ENCODE measurements at places on chromosomes 7 and 10.

DNA sequence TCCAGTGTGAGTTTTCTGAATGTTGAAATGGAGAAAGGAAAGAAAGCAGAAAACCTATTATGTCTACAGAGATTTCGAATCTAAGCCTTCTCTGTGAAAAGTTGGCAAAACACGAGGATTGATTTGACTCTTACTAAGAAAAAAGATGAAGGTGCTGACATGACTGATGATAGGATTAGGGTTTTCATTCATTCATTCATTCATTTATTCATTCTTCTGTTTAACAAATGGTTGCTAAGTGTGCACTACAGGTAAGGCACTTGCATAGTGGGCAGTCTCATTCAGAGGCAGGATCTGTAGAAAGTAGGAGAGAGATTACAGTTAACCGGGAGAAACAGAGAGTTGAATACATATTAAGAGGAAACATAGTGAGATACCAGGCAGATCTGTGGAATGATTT, 137.1 kb downstream of the ZNF365 start:
- DNase-seq: no peak

DNA sequence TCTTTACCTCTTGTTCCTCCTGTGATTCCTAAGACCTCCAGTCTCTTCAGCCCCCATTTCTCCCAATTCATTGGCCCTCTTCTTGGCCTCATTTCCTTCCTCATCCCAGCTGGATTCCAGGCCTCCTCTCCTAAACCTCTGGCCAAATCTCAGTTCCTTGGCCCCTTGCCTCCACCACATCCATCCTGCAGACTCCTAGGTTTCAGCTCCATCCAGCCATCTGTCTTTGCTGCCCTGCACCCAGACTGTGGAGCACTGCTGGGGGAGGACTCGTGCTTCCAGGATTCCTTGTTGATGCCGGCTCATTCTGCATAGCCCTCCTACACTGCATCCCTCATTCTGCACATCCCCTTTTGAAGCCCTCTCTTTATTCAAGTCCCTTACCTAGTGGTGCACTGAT, 6.7 kb downstream of the PLAC9 start:
- no peak for DNase-seq

GRCh38 chr7:106281585-106282318, 3.0 kb downstream of the NAMPT start:
- no peak for DNase-seq

DNA sequence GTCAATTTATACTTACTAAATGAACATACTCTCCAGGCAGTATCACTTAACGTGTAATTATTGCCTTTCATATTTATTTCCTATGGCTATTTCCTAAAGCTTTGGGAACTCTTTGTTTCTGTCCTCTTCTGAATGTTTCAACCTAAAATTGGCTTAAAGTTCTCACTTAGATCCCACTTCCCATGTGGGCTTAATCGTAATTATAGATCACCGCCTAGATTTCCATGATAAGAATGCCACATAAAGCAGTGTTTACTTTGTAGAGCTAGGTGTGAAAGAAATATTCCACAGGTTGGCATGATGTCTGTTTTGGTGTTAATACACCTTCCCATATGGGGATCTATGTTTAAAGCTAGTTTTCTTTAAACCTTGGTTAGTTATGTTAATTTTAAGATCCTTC, 1.5 kb downstream of the HDAC9 start:
- DNase-seq: no peak

GRCh38 chr7:37430640-37431039, 18.0 kb downstream of the ELMO1 start:
- DNase-seq: no peak

GRCh38 chr7:90900628-90901356, 304.7 kb downstream of the CDK14 start:
- DNase-seq: no peak

DNA sequence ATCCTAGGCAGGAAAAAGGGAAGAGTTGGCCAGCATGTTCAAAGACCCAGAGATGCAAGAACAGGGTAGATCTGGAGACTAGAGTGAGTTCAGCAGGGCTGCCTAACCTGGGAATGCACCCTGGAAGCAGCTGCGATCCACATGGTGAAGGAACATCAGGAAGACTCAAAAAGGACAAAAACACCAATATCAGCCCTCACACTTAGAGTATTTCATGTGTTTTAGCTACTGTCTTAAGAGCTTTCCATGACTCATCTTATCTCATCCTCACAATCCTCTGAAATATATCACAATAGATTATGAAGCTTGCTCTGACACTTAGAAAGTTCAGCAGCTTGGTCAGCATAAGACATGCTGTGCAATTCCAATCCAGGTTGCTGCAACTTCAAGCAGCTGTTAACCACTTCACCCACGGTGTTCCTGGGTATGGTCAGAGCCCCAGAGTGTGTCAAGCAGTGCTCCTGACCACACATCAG, 380.9 kb downstream of the PARD3 start:
- no peak for DNase-seq

- no peak for DNase-seq
Measured at GRCh38 chr10:46547541-46548497, 8.6 kb downstream of the GPRIN2 start.

GRCh38 chr10:101038484-101038883, 7.5 kb downstream of the SFXN3 start:
- no peak for DNase-seq

GRCh38 chr10:124078714-124079113, 14.7 kb downstream of the CHST15 start:
- DNase-seq: no peak

GRCh38 chr7:120725376-120726039, 132.4 kb downstream of the TSPAN12 start:
- DNase-seq: no peak

DNA sequence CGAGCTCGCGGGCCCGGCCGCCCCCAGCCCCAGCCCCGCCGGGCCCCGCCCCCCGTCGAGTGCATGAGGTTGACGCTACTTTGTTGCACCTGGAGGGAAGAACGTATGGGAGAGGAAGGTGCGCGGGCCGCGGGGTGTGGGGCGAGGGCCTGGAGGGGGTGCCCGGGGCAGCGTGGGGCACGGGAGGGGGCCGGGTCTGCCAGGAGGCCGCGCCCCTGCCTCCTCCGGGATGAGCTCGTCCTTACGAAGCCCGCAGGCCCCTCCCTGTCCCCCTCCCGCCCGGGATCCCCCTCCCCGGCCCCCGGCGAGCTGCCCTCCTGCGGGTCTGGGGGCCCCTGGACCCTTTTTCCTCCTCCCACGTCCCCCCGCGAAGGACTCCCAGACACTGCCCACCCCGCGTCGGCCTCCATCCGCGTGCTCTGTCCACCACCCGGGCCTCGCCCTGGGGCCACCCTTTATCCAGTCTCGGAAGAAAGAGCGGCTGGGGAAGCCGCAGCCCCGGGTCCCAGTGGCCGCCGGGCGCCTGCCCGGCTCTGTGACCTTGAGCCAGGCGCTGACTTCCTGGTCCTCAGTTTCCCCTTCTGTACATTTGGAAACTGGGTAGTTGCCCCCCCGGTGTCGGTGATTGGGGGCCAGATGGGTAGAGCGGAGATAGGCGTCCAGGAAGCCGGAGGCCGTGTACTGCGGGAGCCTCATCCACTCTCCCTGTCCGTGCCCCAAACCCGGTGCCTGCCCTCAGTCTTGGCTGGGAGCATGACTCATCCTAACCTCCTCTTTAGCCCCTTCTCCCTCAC, 521 bp downstream of the LIMK1 start:
- DNase-seq: peak; percentile 45

DNA sequence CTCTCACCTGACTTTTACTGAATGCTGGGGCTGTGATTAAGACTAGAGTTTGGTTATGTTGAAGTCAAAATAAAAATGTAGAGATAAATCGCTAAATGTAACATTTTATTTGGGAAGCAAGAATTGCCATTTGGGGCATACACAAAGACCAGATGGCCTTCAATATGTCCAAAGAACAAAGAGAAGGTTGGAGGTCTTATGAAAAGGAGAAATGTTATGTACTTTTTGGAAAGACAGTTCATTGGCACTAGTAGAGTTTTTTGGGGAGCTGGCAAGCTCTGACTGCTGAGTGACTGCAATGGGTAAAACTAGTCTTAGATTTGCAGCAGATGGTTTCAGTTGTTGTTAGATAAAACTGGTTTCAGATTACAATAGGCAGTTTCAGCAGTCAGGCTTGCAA, 35.6 kb upstream of the GALNT17 start:
- DNase-seq: no peak

GRCh38 chr10:71769279-71769823, 4.0 kb downstream of the VSIR start:
- DNase-seq: no peak

- no peak for DNase-seq
Measured at GRCh38 chr7:50621973-50622490, 56.8 kb upstream of the DDC start.

DNA sequence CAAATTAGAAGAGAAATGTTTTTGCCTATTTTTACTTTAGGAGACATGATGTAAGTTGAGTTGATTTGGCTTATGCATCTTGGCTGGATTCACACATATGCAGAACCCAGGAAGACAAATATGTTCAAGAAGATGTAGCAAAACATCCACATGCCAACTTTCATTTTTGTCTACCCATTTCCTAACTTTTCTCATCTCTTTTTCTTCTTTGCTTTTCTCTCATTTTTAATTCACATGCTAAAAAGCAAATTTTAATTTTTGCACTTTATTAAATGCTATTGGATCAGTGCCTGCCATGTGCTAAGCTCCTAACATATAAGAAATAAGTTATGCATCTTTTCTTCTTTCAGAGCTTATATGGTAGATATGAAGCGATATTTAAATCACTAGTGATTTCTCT, 143.7 kb upstream of the GRM3 start:
- DNase-seq: no peak

DNA sequence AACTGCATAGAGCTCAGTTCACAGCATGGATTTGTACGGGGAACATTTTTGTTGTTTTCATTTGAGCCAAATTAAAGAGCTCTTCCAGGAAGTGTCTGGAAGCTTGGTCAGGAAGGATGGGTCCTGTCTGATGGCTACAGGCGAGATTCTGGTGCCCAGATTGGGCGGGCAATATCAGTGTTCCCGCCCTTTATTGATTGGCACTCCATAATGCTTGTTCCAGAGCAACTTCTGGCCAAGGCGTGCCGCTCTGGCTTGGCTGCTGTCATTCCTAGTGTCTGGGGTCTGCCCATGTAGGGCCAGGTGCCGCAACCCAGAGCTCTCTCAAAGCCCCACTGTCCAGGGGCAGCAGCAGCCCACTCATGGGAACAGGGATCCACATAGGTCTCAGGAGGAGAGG, 45.9 kb downstream of the RAMP3 start:
- DNase-seq: no peak

DNA sequence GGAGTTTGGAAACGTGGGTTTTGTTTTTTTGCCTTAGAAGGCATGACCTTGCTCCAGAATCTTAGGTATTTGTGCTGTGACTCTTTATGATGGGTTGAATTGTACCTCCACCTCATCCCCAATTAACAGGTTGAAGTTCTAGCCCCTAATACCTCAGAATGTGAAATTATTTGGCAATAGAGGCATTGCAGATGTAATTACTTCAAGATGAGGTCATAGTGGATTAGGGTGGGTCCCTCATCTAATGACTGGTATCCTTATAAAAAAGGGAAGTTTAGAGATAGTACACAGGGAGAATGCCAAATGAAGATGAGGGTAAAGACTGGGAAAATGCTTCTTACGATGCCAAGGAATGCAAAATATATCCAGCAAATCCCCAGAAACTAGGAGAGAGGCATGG, 3.0 kb upstream of the FAM200A start:
- no peak for DNase-seq

DNA sequence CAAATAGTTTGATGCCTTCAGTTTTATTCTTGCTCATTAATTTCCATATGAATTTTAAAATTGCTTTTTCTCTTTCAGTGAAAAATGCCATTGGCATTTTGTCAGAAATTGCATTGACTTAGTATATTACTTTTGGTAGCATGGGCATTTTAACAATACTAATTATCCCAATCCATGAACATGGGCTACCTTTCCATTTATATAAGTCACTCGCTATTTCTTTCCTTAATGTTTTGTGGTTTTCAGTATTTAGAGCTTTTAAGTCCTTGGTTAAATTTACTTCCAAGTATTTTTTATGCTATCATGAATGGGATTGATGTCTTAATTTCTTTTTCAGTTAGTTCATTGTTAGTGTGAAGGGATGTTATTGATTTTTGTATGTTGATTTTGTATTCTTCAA, 297.4 kb downstream of the ATRNL1 start:
- no peak for DNase-seq

- no peak for DNase-seq
Measured at GRCh38 chr7:68892236-68892635, 706.0 kb upstream of the AUTS2 start.

GRCh38 chr10:46028584-46029460, 1.6 kb downstream of the NCOA4 start:
- no peak for DNase-seq

- DNase-seq: no peak
Measured at GRCh38 chr7:94665426-94665825, 9.5 kb upstream of the SGCE start.

DNA sequence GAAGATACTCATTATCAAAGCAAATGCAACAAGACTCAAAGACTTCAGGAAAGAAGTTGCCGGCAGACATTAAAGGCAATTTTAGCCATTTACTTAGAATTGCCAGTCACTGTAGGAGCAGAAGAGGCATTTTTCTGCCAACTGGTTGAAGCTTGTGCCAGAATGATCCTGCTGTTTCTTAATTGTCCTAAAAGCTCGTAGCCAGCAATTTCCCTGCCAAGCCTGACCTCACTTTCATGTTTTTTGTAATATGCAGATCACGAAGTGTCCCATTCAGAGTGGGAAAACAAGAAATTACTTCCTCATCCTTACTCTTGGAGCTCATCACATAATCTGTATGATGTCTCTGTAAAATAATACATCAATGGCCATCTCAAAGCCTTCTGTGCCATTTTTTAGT, 130.9 kb upstream of the ANKRD1 start:
- no peak for DNase-seq

GRCh38 chr7:4084271-4084670, 597.8 kb upstream of the FOXK1 start:
- DNase-seq: no peak
